ENCODE measurements at places on chromosomes 7 and 10. TPM values are rescaled to one million over a fixed set of nuclear protein-coding genes. Genes with fewer than 3 reads are reported as not detected.

AQP1 gene
- 82.4 TPM for polyA plus RNA-seq

GRCh38 chr10:74706966-74707365 is 119.4 kb upstream of the KAT6B start:
- no peak for DNase-seq

- no peak for DNase-seq
Observed at GRCh38 chr7:27112361-27112760, 9.9 kb upstream of the HOXA2 start.

MSMB gene
- polyA plus RNA-seq: not detected

PON1 gene
- polyA plus RNA-seq: 0.62 TPM
